ENCODE measurements at places on chromosomes 6 and 20.

DNA sequence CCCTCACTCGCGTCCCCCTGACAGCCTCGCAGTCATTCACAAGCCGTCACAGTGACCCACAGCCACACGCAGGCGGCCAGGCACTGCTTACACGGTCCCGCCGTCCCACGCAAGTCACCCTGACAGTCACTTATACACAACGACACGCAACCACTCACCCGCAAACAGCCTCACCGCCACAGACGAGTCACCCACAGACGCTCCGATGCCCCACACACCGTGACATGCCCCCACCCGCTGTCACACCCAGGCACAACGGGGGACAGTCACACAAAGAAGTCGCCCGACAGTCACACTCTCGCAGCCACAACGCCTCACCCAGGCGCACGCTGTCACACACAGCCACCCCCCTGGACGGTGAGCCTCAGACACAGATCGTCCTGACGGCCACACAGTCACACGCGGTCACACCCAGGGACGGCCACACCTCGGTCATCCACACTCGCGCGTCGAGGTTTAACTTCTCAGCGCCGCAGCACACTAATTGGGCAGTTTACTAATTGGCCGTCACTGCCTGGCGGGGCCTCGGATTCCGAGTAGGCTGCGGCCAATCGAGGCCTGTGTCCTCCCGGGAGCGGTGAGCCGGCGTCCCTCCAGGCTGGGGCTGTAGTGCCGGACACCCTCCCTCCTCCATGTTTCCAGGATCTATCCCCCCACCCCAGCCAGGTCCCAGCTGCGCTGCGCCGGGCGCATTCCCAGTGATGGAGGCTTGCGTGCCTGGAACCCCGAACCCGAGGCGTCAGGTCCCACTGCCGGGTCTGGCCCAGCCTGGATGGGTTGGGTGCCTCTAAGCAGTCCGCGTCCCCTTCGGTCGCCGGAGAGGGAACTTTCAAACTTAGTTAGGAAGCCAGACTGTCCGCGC lies 790 bp downstream of the TOX2 start:
- no peak for DNase-seq

GRCh38 chr6:70686548-70687133 lies 19.0 kb downstream of the SMAP1 start:
- DNase-seq, result no peak

- DNase-seq, result peak; percentile 37
Observed at GRCh38 chr6:132798869-132799538, 567 bp upstream of the SLC18B1 start.

DNA sequence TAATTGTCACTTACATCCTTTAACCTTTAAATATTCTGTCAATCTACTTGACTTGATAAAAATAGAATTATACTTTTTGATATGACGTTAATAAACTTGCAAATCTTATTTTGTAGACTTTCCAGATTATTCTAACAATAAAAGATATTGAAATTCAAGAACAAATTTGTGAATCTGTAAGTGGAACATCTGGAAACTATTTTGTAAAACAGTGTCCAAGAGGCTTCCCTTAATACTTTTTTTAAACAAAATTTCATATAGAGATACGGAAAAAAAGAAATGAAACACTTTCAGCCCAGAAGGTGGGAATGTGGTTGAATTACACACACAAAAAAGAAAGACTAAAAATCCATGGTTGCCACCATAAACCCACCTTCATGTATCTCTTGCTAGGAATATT lies 174.4 kb downstream of the COL19A1 start:
- no peak for DNase-seq

- DNase-seq, result no peak
Observed at GRCh38 chr6:85498596-85499258, 48.8 kb downstream of the NT5E start.

GRCh38 chr6:133165235-133165634 lies 75.9 kb upstream of the EYA4 start:
- no peak for DNase-seq

GRCh38 chr6:151063842-151064647 lies 175.7 kb upstream of the AKAP12 start:
- no peak for DNase-seq

- DNase-seq, result no peak
Observed at GRCh38 chr6:27334141-27334540, 22.1 kb upstream of the POM121L2 start.

- DNase-seq, result no peak
Observed at GRCh38 chr20:58216334-58216733, 12.1 kb downstream of the ANKRD60 start.

DNA sequence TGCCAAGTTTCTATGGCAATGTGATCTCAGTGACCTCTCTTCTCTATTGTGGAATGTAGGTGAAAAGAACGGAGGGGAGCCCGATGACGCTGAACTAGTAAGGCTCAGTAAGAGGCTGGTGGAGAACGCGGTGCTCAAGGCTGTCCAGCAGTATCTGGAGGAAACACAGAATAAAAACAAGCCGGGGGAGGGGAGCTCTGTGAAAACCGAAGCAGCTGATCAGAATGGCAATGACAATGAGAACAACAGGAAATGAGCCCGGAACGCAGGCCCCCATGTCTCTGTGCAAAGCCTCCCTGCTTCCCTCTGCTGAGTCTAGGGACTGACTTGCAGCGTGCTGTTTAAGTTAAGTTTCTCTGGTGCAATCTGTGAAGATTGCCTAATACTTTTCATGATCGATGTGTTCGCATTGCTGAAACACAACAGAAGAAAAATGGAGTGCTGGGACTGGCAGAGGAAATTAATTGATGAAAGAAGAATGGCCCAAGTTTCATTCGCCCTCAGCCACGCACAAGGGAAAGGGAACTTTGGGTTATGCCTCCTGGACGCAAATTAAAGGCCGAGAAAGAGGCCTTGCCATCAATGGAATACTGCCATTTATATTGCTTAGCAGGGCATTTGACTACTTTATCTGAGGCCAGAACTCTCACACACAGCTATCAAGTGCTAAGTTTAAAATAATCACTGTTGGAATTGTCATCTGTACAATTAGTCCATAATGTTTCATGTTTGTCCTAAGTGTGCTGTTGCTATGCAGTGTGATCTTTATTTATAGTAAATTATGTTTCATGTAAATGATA lies 146.4 kb downstream of the AKAP7 start:
- peak; percentile 37 for DNase-seq

DNA sequence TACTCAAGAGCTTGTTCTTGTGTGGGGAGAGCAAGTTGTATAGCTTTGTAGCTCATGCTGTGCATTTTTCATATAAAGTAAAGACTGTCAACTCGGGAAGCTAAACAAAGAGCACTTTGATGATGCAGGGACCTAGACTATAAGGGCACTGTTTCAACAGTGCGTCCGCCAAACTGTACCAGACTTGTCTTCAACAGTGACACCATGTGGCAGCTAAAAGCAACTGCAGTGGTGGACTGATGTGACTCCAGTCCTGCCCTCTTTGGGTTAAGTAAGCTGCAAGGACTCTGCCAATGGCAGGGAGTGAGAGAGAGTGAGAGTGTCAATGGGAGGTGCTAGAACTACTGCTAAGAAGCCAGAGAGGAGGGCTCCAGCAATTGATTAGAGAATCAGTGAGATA lies 48.1 kb upstream of the MC3R start:
- no peak for DNase-seq

DNA sequence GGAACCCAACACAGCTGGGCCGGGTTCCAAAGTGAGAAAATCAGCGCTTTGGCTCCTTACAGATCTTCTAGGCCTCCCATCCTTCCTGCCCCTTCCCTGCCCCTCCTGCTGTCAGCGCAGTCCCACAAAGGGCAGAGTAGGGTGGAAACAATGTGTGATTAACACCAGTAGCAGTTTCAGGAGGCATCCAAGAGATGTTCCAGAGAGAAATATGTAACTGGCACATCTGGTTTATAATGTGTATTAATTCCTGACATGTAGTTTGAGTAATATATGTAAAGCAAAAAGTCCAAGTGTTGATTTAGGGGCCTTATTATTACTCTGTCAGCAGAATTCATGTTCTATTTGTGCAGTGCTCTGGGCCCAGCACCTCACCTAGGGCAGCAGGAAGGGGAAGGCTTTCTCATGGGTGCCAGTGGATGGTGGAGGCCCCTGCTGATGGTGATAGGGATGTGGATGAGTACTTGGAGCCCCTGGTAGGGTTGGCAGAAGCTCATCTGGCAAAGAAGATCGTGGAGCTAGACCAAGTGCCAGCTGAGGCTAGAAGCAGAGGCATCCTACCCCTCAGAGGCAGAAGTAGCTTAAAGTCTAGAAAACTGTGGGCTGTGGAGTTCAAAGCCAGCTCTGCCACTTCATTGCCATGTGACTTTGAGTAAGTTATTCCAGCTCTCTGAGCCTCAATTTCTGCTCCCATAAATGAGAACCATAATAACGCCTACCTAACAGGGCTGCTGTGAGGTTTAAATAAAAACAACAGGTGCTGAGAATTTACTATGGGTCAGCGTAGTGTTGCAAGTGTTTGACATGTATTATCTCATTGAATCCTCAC lies 22.4 kb upstream of the RALY start:
- DNase-seq, result no peak

GRCh38 chr6:29723666-29724588 lies 693 bp downstream of the HLA-F start:
- no peak for DNase-seq

DNA sequence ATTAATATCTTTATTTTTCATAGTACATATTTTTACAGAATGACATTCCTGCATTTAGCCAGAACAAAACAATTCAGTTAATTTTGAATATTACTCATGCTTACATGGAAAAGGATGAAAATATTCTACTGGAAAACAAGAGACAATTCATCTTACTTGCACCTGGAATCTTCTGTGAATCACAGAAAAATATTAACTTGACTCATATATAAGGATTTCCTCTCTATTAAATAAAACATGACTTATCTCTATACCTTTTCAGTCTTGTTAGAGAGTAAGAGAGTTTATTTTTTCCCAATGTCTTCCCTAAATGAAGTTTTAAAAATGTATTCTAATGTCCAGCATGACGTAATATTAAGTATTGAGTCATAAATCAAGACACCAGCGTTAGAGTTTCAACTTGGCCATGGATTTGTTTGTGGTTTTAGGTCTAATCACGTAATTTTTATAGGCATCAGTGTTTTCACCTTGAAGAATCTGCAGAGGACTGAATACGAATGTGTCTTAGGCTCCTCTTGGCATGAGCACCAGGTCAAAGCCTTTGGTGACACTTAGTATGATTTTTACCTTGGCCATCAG lies 445.1 kb upstream of the JAG1 start:
- no peak for DNase-seq

DNA sequence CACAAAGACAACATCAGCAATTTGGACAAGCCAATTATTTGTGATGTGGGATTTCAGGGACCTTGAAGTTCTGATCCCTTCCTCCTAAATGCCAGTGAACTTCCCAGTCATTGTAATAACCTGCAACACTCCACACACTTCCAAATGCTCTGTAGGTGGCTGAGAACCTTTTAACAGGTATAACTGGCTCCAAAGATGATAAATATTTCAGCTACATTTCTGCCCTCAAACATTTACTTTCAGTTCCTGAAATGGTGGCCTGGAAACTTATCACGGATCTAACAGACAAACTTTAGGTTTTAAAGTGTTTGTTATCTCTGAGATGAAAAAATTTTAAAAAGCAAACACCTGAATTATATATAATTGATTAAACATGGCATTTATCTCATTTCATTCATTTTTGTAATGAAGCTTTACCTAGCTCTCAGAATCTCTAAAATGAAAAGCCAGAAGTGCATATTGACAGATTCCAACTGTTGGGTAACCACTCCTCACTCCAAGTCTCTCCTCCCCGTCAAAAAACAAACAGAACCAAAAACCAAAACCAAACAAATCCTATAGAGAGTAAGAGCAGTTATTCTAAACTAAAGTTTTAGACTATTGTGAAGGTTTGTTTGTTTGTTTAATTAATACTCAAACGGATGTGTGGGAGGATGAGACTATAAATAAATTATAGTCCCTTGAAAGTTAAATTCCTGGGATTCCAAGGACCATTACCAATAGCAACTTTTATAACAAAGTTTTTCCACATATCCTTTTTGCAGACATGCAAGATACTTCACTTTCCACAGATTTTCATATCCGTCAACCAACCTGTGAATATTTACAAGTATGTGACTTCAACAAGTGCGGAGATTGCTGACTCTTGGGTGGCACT lies 12.4 kb upstream of the KIAA0408 start:
- DNase-seq, result no peak

DNA sequence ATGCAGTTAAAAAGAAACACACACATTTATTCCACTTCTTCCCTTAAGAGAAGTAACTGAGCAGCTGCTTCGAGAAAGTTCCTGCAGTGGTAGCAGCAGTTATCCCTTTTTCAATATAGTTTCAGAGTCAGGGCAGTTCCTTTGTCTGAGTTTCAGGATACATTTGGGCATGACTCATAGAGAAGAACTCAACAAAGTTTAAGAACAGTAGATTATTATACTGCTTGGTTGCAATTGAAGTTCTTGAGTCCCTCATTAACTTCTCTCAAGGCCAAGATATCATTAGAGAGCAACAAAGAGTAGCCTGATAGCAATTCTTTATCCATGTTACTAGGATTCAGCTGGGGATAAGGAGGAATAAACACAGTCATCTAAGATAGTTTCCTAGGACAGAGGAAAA lies 54.4 kb downstream of the TPD52L1 start:
- no peak for DNase-seq

DNA sequence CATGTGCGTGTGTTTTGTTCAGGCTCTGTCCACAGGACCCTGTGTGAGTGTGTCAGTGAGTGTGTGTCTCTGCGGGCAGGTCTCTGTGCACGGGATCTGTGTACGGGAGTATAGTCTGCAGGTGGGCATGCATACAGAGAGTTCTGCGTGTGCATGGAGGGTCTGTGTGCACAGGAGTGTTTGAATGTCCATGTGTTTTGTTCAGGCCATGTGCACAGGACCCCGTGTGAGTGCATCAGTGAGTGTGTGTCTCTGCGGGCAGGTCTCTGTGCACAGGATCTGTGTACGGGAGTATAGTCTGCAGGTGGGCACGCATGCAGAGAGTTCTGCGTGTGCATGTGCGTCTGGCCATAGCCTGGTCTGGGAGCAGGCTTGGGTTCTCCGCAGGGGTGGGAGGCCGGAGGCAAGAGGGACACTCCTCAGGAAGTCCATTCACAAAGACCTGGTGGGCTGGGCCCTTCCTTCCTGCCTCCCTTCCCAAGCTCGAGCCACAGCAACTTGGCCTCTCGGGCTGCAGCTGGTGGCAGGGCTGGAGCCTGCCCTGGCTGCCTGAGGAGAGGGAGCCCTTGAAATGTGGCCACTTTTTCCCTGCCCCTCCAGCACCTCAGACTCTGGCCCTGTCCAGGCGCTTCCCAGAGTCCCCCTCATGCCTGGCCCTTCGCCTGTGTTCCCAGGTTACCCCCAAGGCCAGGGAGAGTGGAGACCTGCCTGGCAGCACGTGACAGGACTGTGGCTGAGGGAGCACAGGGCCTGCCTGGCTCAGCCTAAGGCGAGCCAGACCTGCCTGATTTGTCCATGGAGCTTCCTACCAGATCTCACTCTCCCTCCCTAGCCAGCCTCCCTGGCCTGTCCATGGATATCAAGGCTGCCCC lies 6.8 kb downstream of the HSPA12B start:
- DNase-seq, result no peak

- no peak for DNase-seq
Observed at GRCh38 chr6:111806165-111806547, 67.1 kb downstream of the FYN start.
